ENCODE measurements at places on chromosomes 6 and 20.

- DNase-seq: no peak
Observed at GRCh38 chr6:125939791-125940190, 16.8 kb upstream of the HINT3 start.

- no peak for DNase-seq
Observed at GRCh38 chr6:51166914-51167313, 348.2 kb downstream of the TFAP2B start.

GRCh38 chr20:58618351-58619076 is 32.6 kb upstream of the STX16 start:
- no peak for DNase-seq

- DNase-seq: no peak
Observed at GRCh38 chr6:73282871-73283270, 19.9 kb upstream of the KHDC1 start.

- DNase-seq: no peak
Observed at GRCh38 chr6:44646355-44646754, 258.8 kb downstream of the CDC5L start.

DNA sequence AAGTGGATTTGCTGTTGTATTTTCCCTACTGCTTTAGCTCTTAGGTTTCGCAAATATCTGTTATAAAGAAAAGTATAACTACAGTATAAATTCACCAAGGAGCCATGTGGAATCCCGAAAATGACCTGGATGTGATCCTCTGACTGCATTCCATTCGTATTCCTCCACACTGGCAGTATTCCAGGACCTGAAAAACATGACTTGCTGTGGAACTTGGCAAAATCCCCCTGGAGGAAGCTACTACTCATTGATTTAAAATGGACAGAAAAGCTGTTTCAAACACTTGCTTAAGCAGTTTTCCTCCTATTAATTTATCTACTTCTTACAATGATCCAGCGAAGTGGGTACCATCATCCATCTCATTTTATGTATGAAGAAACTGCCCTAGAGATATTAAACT is 13.3 kb upstream of the ENPP5 start:
- no peak for DNase-seq
